Spinal cord (tissue), 10 donors: ENCODE measurements at places on chromosomes 6 and 20. TPM values are rescaled to one million over a fixed set of nuclear protein-coding genes. Genes with fewer than 3 reads are reported as not detected.

- DNase-seq = no peak
These were observed 17.4 kb downstream of the SCML4 start for GRCh38 chr6:107806691-107807090.

DNA sequence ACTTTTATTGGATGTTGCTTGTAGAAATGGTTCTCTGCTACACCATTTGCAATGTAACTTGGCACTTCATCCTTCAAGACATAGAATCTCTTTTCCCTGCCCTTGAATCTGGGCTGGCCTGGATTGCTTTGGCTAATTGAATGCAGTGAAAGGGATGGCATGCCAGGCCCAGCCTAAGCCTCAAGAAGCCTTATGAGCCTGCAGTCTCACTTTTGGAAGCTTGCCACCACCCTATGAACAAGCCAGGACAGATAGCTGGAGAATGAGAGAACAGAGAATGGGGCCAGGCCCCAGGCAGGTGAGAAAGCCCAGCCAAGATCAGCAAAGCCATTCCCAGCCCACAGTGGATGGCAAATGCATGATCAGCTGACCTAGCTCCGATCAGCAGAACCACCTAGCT, 350.7 kb upstream of the RNF24 start:
- DNase-seq = no peak

- DNase-seq = no peak
These were observed 15.0 kb upstream of the PRIM2 start for GRCh38 chr6:57302477-57302876.

DNA sequence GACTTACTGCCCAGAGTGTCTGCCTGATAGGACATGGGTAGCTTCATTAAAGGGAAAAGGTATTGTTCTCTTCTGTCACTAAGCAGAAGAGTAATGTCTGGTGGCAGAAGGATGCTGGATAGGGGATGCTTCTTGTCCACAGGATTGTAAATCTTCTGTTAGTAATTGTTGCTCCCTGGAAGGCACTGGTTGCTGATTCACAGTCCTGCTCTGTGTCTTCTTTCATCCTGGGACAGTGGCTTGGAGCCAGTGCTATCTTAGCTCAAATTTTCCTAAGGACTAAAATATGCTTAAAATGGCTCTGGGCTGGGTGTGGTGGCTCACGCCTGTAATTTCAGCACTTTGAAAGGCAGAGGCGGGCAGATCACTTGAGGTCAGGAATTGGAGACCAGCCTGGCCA, 48.0 kb downstream of the SYTL3 start:
- DNase-seq = no peak

DNA sequence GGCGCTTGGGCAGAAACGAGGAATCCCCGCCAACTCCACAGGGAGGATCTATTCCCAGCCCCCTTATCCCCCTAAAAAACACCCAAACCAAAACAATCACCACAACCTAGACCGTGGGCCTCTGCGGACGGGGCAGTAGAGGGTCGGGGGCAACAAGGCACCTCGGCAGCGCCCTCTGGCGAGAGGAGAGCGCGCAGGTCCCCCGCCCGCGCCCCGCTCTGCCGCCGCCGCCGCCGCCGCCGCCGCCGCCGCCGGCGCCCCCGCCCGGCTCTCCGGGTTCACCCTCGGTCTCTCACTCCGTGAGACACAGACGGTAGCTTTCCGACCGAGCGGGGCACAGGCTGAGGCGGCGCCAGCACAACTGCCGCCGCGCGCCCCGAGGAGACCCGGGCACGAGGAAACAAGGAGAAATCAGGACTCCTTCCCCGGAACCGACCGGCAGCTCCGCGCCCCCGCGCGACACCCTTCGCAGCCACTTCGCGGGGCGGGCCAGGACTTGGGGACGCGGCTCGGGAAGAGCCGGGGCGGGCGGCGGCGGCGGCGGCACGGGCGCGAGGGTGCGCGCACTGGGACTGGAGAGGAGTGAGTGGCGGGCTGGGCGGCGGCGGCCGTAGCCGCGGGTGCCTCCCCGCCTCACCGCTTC, at the start of gene SLC35F1:
Gene SLC35F1, plus strand, starts transcription at position 307 of the 643 bp plus-strand sequence.
- peak; percentile 91 for DNase-seq

DNA sequence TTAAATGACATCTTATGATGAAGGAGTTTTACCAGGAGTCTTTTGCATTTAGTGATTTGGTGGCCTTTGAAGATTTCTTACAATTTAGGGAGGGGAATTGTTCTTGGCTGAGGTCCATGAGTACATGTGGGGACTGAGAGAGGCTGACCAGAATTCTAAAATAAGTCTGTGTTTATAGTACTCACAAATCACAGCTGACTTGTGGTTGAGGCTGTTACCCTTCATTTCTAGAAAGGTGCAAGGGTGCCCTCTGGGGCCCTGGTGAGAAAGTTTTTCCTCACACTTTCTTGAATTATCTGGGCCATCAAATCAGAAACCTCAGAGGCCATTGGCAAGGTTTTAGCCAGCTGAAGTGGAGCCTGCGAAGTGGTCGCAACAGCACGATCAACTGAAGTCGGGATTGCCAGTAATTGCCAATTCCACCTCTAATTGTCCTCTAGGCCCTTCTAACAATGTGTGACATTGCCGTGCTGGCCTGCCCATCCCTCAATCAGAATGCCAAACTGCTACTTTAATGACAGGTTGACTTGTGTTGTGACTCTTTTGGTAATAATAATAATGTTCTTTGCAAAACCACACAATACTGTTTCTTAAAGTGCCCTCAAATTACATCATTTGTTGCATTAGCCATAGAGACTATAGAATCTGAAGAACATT, 221.6 kb downstream of the OGFRL1 start:
- DNase-seq = peak; percentile 40

- no peak for DNase-seq
These were observed 45.6 kb upstream of the ARFGEF2 start for GRCh38 chr20:48875914-48876240.

- DNase-seq = no peak
These were observed 5.5 kb upstream of the MYLK2 start for GRCh38 chr20:31813611-31814010.

- DNase-seq = no peak
These were observed 174.4 kb downstream of the OGFRL1 start for GRCh38 chr6:71463061-71463460.

DNA sequence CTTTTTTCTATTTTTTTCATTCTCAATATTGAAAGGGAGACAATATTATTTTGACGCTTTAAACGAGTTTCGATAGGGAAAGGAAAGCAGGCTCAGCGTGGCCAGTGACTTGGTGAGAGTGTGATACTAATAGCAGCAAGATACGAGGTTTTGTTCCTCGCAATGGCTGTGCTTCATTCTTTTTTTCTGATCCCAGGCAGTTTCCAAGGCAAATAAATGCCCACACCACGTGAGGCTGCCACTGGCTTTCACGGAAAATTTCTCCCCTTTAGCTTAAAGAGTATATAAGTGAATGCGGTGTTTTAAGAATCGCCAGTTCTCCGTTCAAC, 196.4 kb upstream of the ZNF184 start:
- peak; percentile 35 for DNase-seq

- DNase-seq = no peak
These were observed 39.2 kb downstream of the LIN28B start for GRCh38 chr6:104995989-104996617.

DNA sequence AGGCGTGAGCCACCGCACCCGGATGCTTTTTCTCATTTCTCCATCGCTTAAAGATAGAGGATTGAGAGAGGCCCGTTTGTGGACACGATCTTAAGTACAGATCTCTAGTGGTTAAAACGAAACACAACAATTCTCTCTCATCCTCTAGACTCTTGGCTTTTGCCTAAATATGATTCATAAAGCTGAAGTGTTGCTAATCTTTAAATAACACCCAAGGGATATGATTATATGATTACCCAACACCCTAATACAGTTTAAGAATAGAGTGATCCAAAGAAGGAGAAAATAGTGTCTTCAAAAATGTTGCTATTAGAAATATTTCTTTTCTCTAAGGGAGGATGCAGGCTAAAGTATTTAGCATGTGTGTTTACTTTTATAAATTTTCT, 50.4 kb downstream of the MTHFD1L start:
- DNase-seq = no peak

VGLL2 gene
- 0.30 TPM for total RNA-seq

ZNF341 gene
- 1.3 TPM for total RNA-seq

AHCY gene
- 43.2 TPM for total RNA-seq

GATA5 gene
- 0.50 TPM for total RNA-seq

HLA-DQB2 gene
- total RNA-seq = 0.44 TPM

FAM209B gene
- 0.50 TPM for total RNA-seq

CAPN11 gene
- 0.20 TPM for total RNA-seq
